ENCODE measurements at places on chromosomes 2 and 18.

GRCh38 chr2:15858466-15858865 lies 81.9 kb upstream of the MYCN start:
- DNase-seq = no peak

DNA sequence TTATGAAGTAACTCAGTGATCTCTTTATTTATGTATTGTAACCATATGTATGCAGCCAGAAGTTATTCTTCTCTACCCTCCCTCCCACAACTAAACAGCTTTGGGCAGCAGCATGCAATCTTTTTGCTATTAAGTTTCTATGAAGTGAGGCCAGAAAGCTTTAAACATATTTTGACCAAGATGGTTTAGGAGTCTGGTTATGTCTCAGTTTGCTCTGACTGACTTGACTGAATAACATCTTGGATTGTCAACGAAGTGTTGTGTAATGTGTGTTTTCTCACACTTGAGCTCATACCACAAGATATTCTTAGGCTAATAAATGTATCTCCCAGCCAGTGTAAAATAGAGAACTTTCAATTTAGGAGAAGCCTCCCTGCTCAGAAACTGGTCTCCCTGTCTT lies 104.3 kb downstream of the TTC27 start:
- DNase-seq = no peak

DNA sequence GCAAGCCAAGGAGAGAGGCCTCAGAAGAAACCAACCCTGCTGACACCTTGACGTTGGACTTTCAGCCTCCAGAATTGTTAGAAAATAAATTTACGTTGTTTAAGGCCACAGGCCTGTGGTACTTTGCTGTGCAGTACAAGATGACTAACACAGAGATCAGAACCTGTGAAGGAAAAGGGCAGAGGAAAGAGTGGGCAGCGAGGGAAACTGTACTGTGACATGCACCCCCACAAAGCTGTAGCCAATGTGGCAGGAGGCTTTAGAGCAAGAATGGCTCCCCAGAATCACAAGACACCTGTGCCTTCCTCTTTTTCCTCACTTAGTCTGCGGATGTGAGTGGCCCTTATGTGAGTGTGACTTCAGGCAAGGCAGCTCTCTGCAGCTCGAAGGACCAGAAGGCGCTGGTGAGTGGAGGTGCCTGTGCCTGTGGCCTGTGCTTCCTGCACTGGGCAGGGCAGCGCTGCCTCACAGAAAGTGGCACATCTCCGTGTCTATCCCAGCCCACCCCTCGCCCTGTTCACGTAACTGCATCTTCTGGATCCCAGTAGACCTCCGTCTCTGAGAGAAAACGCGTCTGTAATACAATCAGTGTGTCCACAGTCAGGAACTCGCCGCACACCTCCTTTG lies 89.5 kb downstream of the MRPS9 start:
- no peak for DNase-seq

DNA sequence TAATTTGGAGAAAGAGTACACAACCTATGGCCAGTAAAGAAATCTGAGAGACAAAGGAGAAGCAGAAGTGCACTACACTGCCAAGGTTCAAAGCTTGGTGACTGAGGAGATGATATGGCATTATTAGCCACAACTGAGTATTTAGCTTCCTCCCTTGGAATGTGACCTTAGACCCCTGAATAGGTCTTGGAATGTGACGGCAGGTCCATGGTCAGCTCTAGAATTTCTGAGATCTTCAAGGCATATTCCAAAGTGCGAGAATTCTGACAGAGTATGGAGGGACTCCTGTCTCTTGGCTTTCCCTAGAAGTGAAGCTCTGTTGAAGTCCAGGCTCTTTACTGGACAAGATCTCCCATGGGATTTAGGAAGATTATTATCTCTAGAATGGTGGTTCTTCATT lies 130.0 kb upstream of the FN1 start:
- no peak for DNase-seq

GRCh38 chr2:143668234-143668633 lies 539.0 kb downstream of the ARHGAP15 start:
- DNase-seq = no peak

GRCh38 chr18:78788161-78788560 lies 191.5 kb upstream of the SALL3 start:
- no peak for DNase-seq

GRCh38 chr2:19351899-19352697 lies 6.3 kb downstream of the OSR1 start:
- peak; percentile 6 for DNase-seq

- DNase-seq = no peak
Observed at GRCh38 chr2:135037831-135038230, 9.4 kb downstream of the MAP3K19 start.

DNA sequence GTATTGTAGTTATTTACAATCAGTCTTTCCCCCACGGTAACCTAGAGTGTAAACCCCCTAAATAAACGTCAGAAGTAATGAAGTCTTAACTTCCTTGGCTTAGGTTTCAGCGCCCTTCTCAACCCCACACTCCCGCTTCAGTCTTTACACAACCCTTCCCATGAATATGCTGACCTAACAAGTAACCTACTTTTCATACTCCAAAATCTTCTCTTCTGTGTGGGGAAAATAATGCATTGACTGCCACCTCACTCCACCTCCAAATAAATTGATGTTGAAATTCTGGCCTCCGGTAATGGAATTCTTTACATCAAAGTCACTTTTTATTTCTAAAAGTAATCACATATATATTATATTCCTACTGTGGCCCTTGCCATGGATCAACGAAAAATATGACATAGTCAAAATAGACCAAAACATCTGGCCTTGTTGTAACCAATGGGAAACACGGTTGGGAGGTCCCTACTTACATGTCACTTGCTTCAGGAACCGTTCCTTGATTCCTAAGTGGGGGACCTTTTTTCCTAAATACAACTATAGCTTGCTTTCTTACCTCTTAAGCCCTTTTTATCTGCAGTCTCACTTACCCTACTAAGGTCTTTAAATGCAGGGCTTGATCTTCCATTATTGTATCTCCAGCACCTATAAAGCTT lies 961 bp downstream of the GEN1 start:
- DNase-seq = no peak

- DNase-seq = no peak
Observed at GRCh38 chr18:76658627-76659026, 163.6 kb upstream of the ZNF516 start.

DNA sequence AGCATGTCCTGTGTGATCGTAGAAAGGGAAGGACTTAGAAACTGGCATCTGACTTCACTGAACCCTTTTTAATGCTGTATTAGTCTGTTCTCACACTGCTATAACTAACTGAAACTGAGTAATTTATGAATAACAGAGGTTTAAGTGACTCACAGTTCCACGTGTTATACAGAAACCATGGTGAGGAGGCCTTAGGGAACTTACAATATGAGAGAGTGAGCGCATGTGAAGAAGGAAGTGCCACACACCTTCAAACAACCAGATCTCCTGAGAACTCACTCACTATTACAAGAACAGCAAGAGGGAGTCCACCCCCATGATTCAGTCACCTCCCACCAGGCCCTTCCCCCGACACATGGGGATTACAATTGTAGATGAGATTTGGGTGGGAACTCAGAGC lies 811.3 kb downstream of the CPS1 start:
- DNase-seq = no peak

DNA sequence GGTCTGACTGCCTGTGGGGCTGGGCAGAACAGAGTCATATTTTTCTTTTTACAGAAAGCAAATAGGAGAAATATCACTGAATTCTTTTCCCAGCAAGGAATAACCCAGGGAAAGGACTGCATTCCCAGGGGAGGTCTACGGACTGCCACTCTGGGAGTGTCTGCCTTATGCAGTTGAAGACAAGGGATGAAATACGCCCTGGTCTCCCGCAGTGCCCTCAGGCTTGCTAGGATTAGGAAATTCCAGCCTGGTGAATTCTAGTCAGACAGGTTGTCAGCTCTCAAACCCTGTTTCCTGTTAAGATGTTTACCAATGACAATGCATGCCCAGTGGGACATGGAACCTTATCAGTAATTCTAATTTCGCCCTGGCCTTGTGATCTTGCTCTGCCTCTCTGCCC lies 30.3 kb upstream of the PDK1 start:
- no peak for DNase-seq

- no peak for DNase-seq
Observed at GRCh38 chr2:237996021-237996593, 29.3 kb downstream of the UBE2F start.
